ENCODE measurements at places on chromosomes 7 and 10. TPM values are rescaled to one million over a fixed set of nuclear protein-coding genes. Genes with fewer than 3 reads are reported as not detected.
A peak's percentile ranks its signal among the peaks of the same experiment; 100 is the strongest.

ST8SIA6 gene
- 1.7 TPM for total RNA-seq

GRCh38 chr7:71976645-71977044 lies 435.5 kb downstream of the CALN1 start:
- H3K36me3 ChIP-seq, result no peaks in the 10 kb centered on the region
- H3K27me3 ChIP-seq, result no peaks in the 10 kb centered on the region
- no peak overlapping the region for H3K4me3 ChIP-seq
- no peaks in the 10 kb centered on the region for H3K4me1 ChIP-seq
- no peak overlapping the region for H3K27ac ChIP-seq
- no peak for DNase-seq

- peaks cover 2% of the 10 kb centered on the region for H3K27me3 ChIP-seq
- H3K4me3 ChIP-seq, result peak overlapping the region; percentile 37
- H3K36me3 ChIP-seq, result peaks cover 21% of the 10 kb centered on the region
- H3K27ac ChIP-seq, result no peak overlapping the region
- no peaks in the 10 kb centered on the region for H3K4me1 ChIP-seq
These were observed 6.5 kb downstream of the PPIF start for GRCh38 chr10:79353726-79354125.

- peaks cover 6% of the 10 kb centered on the region for H3K27me3 ChIP-seq
- H3K27ac ChIP-seq, result peak within 1 kb of the TSS; percentile 24
- no peak for DNase-seq
These were observed at the start of gene UPK3B for GRCh38 chr7:76509931-76510877. Gene UPK3B, plus strand, starts transcription at chr7:76510552. Its CDS starts 101 bp downstream, at chr7:76510653.

- DNase-seq, result no peak
- peaks cover 57% of the 10 kb centered on the region for H3K4me1 ChIP-seq
- H3K4me3 ChIP-seq, result no peak overlapping the region
- peaks cover 21% of the 10 kb centered on the region for H3K27me3 ChIP-seq
- H3K27ac ChIP-seq, result no peak overlapping the region
- peaks cover 56% of the 10 kb centered on the region for H3K36me3 ChIP-seq
These were observed 7.3 kb downstream of the TRIM8 start for GRCh38 chr10:102651455-102652169.

DNA sequence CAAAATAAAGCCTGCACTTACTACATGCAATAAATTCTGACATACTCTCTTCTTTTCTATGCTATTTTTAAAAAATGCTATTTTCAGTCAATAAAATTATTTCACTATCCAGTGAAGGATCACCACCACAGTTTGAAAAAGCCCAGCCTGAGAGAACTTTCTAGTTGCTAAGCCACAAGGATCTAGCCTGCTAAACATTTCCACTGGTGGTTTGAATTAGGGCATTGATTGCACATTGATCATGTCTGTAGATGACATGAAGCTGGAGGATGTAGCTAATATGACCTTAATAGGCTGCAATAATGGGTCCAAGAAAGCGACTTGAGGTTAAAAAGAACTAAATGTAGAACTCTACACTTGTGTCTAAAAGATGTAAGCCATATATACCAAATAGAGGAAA lies 56.0 kb upstream of the ARHGAP21 start:
- no peak for DNase-seq
- no peaks in the 10 kb centered on the region for H3K36me3 ChIP-seq
- H3K27me3 ChIP-seq, result no peaks in the 10 kb centered on the region
- H3K4me3 ChIP-seq, result no peak overlapping the region
- no peak overlapping the region for H3K27ac ChIP-seq

DNA sequence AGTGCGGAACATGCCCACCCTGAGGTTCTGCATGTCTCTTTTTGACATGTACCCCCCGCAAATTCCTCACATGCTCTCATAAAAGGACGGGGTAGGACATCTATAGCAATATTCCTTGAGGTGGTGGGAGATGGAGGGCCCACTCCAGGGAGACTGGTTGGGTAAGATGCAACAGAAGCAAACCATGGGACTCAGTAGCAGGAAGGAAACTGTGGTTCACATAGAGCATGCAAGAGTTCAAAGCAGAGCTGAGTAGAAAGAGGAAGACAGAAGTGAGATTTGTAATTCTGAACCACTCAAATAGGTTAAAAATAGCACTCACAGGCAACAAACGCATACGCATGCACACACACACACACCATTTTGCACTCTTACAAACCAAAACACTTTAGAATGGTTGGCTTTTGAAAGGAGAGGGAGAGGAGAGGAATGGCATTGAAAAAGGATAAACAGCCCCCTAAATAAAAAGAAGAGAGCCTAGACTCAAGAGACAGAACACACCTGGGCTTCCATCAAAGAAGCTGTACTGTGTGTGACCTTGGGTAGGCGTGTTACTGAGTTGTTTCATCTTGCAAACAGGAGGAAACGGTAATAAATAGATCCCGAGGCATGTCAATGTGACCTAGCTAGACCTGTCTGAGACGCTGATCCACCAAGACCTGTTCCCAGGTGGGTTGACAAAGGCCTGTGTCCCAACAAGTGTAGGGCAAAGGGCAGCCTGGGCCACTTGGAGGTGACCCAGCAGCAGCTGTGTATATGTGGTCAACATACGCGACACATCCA lies 77.6 kb upstream of the LRRC4 start:
- peaks cover 28% of the 10 kb centered on the region for H3K27me3 ChIP-seq
- peaks cover 7% of the 10 kb centered on the region for H3K36me3 ChIP-seq
- H3K27ac ChIP-seq, result no peak overlapping the region
- H3K4me3 ChIP-seq, result no peak overlapping the region

GRCh38 chr10:110436554-110437350 lies 61.0 kb upstream of the DUSP5 start:
- no peaks in the 10 kb centered on the region for H3K4me1 ChIP-seq
- DNase-seq, result no peak
- H3K27ac ChIP-seq, result no peak overlapping the region
- no peak overlapping the region for H3K4me3 ChIP-seq
- no peaks in the 10 kb centered on the region for H3K36me3 ChIP-seq
- no peaks in the 10 kb centered on the region for H3K27me3 ChIP-seq

DNA sequence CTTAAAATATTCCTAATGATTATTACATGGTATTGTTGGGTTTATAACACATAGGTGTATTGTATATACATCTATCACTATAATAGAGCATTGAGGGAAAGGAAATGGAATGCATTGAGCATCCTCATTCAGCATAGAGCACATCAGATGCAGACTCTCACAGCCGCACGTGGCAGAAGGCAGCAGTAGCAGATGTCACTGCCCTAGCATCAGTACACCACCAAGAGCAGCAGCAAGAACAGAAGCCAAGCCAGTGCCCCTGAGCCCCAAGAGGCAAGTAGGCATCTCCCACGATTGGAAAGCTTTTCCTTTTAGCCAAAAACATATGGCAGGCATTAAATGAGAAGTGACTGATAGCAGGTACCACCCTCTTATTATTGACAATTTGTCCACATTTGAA lies 510.0 kb downstream of the TNS3 start:
- no peak overlapping the region for H3K4me3 ChIP-seq
- H3K27me3 ChIP-seq, result no peaks in the 10 kb centered on the region
- no peaks in the 10 kb centered on the region for H3K36me3 ChIP-seq
- H3K4me1 ChIP-seq, result no peaks in the 10 kb centered on the region
- H3K27ac ChIP-seq, result no peak overlapping the region

- H3K36me3 ChIP-seq, result peaks cover 33% of the 10 kb centered on the region
- peaks cover 6% of the 10 kb centered on the region for H3K4me1 ChIP-seq
- no peak for DNase-seq
- no peak overlapping the region for H3K4me3 ChIP-seq
- H3K27me3 ChIP-seq, result peaks cover 4% of the 10 kb centered on the region
These were observed 80.3 kb upstream of the EFCAB10 start for GRCh38 chr7:105661625-105662024.

- no peak for DNase-seq
- no peak overlapping the region for H3K27ac ChIP-seq
- H3K4me1 ChIP-seq, result peaks cover 25% of the 10 kb centered on the region
- peaks cover 10% of the 10 kb centered on the region for H3K36me3 ChIP-seq
These were observed 54.0 kb downstream of the MALSU1 start for GRCh38 chr7:23353172-23353571.

- H3K4me1 ChIP-seq, result no peaks in the 10 kb centered on the region
- no peaks in the 10 kb centered on the region for H3K36me3 ChIP-seq
- no peaks in the 10 kb centered on the region for H3K27me3 ChIP-seq
These were observed 837.8 kb upstream of the LRRN3 start for GRCh38 chr7:110253093-110253492.

- no peak overlapping the region for H3K27ac ChIP-seq
- DNase-seq, result no peak
- peaks cover 3% of the 10 kb centered on the region for H3K27me3 ChIP-seq
- no peaks in the 10 kb centered on the region for H3K36me3 ChIP-seq
- H3K4me3 ChIP-seq, result no peak overlapping the region
These were observed 8.1 kb downstream of the DDC start for GRCh38 chr7:50557099-50557498.

GRCh38 chr10:5314840-5315239 lies 49.9 kb upstream of the UCN3 start:
- no peak overlapping the region for H3K4me3 ChIP-seq
- H3K36me3 ChIP-seq, result peaks cover 4% of the 10 kb centered on the region
- peaks cover 5% of the 10 kb centered on the region for H3K27me3 ChIP-seq
- DNase-seq, result no peak

DNA sequence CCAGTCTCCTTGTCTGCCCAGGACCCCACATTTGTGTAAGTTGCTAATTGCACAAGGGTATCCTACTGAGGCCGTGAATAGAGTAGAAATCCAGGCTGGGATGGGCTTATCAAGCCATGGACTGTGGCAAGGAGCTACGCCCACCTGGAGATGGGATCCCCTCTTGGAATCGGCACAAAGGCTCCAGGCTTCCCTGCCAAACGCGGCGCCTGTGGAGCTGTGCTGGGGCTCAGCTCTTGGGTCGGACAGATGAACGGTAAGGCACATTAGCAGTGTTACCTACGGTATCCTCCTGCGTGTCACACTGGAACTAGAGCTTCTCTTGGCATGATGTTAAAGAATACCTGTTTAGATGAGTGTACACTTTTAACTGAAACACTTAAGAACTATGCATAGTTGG lies 196.7 kb downstream of the CELF2 start:
- H3K4me3 ChIP-seq, result no peak overlapping the region
- H3K36me3 ChIP-seq, result no peaks in the 10 kb centered on the region
- peaks cover 13% of the 10 kb centered on the region for H3K4me1 ChIP-seq

DNA sequence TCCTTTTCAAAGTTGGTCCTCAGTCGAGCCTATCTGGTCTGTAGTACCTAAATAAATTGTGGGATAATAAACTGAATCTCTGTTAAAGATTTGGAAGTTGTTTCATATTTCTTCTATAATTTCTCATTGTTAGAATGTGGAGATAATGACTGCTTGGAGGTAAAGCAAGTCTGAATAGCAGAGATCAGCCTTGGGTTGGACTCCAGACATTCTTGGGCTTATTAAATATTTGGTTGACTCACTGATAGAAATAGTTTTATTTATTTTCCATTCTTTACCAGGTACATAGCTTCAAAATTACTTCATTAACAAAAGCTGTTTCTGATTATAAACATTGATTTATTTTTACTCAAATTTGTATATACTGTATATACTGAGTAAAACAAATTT lies 34.3 kb downstream of the TPST1 start:
- DNase-seq, result no peak
- no peak overlapping the region for H3K27ac ChIP-seq
- no peak overlapping the region for H3K4me3 ChIP-seq
- H3K36me3 ChIP-seq, result no peaks in the 10 kb centered on the region

ATRNL1 gene
- 32.5 TPM for total RNA-seq

TAS2R41 gene
- not detected for total RNA-seq

- peak overlapping the region; percentile 77 for H3K4me3 ChIP-seq
- H3K36me3 ChIP-seq, result peaks cover 69% of the 10 kb centered on the region
- H3K4me1 ChIP-seq, result peaks cover 4% of the 10 kb centered on the region
- peaks cover 11% of the 10 kb centered on the region for H3K27me3 ChIP-seq
- no peak overlapping the region for H3K27ac ChIP-seq
These were observed 107.5 kb upstream of the NPS start for GRCh38 chr10:127441350-127442219.

GRCh38 chr10:95350219-95350829 lies 59.5 kb upstream of the PDLIM1 start:
- peaks cover 4% of the 10 kb centered on the region for H3K27me3 ChIP-seq
- peak overlapping the region; percentile 69 for H3K4me3 ChIP-seq
- DNase-seq, result no peak
- peaks cover 48% of the 10 kb centered on the region for H3K36me3 ChIP-seq
- H3K4me1 ChIP-seq, result peaks cover 2% of the 10 kb centered on the region
- no peak overlapping the region for H3K27ac ChIP-seq

DNA sequence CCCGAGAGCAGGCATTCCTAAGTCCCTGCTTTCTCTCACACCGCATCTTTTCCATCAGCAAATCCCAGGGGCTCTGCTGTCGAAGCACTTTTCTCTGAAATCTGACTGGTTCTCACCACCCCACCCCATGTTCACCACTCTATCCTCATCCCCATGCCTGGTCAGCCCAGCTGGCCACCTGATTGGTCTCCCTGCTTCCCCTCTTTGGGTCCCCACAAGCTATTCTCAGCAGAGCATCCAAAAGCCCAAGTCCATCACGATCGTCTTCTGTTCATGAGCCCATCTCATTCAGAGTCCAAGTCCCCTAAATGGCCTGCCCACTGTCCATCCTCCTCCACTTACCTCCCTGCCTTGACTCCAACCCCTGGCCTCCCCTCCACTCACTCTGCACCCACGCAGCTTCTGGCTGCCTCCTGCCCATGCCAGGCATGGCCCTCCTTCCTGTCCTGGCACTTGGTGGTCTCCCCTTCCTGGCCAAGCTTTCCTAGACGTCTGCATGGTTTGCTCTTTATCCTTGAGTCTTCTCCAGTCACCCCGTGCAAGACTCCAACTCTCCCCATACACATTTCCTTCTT lies 1.6 kb upstream of the PPP2R2D start:
- H3K4me3 ChIP-seq, result peak overlapping the region; percentile 93
- no peaks in the 10 kb centered on the region for H3K27me3 ChIP-seq
- peaks cover 10% of the 10 kb centered on the region for H3K36me3 ChIP-seq
- peaks cover 17% of the 10 kb centered on the region for H3K4me1 ChIP-seq

FKBP6 gene
- not detected for total RNA-seq

DNA sequence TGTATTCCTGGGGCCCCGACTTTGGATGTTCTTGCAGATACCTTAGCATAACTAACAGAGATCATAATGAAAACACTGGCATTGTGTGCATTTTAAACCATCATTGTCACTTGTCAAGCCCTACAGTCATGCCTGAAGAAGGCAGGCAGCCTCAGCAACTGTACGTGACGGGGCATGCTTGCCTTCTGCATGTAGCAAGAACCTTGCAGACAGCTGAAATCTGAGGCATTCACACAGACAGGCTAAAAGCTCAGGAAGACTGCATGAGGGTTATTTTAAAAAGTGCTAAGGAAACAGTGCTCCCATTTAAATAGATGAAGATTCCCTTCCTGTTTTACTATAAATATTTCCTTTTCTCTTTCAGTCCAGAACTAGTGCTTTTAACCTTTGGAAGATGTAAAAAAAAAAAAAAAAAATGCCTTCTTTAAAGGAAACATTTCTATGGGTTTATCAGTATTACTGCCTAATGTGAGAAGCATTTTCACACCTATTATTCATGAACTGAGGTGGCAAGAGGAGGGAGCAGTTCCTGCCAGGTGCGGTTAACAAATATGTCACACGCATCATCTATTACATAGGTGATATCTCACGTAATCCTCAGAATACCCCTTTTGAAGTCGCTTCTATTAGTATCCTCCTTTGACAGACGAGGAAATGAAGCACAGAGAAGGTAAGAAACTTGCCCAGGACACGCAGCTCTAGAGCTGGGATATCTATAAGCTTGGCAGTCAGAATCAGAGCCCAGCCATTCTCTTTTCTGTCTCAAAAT lies 88.1 kb downstream of the PRKCQ start:
- H3K4me3 ChIP-seq, result no peak overlapping the region
- no peak overlapping the region for H3K27ac ChIP-seq
- no peaks in the 10 kb centered on the region for H3K27me3 ChIP-seq
- no peaks in the 10 kb centered on the region for H3K4me1 ChIP-seq
- H3K36me3 ChIP-seq, result peaks cover 29% of the 10 kb centered on the region

All from endothelial cell (in vitro differentiated cells).